C1 segment of cervical spinal cord (tissue), 14 donors: ENCODE measurements at places on chromosomes 7 and 10.

- no peak for DNase-seq
These were observed at the start of gene ANKRD1 for GRCh38 chr10:90920986-90921666. TSS of gene ANKRD1 (minus strand) at chr10:90921087. CDS start at chr10:90921027, 60 bp downstream.

DNA sequence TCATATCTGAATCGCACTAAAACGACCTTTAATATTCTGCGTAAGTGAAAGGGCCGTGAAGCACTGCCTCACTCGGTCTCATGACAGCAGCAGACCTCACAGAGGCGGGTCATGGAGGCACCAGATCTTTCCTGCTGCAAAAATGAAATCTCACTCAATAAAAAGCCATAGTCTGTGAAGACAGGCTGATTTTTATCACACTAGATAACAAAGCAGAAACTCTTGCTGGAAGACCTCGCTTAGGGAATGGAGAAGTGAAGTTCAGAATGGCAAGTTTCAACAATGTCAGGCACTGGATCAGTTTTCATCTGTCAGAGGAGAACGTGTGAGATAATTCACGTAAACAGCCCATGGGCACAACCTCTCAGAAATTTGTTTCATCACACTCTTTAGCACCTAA is 8.0 kb downstream of the SEPHS1 start:
- no peak for DNase-seq

DNA sequence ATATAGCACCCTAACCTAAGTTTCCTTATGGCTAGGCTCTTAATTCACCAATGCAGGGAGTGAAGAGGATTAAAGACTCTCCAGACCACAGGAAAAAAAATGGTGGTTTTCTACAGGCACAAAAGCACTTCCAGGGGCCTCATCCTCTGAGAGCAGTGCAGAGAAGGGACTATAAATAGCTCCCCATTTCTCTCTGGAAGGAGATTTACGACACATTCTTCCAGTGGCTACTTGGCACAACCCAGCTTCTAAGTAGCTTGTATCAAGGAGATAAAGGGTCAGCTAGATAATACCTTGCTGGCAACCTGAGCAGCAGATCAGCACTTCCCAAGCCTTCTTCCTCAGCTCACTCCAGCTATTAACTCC is 73.5 kb downstream of the CRPPA start:
- DNase-seq: no peak

- DNase-seq: no peak
These were observed 5.5 kb downstream of the ARID5B start for GRCh38 chr10:61907011-61907410.

DNA sequence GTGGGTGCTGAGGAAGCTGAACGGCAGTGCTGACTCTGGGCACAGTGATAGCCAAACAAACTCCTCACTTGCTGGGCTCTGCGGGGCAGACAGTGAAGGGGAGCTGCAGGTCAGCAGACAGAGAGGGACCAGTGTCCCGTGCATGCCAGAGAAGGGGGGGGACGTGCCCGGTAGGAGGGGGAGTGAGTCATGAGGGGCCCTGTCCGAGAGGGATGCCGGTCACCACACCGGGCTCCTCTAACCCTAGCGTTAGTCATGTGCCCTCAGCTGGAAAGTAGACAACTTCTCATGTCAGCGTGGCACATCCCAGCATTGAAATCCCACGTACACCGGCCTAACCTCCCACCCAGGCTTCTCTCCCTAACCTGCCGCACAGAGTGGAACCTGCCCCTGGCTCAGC is 117.1 kb upstream of the DPP6 start:
- no peak for DNase-seq

- no peak for DNase-seq
These were observed 356.3 kb upstream of the GALNT17 start for GRCh38 chr7:70775570-70776156.

DNA sequence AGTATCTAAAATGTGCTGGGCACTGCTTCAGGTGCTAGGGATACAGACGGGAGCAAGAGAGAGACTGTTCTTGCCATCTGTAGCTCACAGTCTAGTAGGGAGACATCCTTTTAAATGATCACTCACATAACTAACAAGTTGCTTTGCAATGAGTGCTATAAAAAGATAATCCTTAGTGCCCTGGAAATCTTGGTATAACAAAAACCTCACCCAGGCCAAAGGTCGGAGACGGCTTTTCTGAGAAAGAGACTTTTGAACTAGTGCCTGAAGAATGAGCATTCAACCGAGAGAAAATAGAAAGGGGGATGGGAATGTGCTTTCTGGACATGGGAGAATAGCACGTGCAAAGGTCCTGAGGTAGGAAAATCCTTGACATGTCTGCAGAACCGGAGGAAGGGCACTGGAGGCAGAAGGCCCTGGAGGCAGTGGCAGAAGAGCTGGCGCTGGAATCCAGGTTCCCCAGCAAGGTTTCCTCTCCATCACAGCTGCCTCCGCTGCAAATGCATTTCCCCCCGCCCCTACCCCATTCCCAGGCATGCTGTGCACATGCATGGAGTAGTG is 89.4 kb downstream of the COL13A1 start:
- DNase-seq: no peak

DNA sequence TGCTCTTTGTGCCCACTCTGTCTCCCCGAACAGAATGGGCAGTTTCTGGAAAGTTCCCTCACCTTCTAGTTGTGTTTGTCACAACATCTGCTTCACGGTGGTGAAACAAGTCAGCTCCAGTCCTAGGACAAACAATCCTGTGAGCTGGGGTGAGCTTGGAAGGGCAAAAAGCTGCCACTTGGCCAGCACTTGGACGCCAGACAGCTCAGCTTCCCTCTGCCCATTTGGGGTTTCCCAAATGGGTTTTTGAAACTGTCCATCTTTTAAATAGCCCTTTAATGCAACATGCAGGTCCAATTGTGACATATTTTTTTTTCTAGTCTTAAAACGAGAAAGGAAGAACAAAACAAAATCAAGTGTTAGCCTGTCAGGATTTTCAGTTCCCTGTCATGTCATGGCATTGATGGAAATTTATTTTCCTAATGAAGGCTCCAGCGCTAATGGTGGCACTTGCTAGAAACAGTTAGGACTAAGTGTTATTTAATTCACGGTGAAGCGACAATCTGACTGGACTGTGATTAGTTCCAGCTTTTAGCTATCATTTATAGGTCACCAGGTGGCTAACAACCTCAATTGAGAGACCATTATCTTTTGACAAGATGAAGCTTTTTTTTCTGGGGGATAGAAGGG is 181.7 kb downstream of the MYOF start:
- no peak for DNase-seq

DNA sequence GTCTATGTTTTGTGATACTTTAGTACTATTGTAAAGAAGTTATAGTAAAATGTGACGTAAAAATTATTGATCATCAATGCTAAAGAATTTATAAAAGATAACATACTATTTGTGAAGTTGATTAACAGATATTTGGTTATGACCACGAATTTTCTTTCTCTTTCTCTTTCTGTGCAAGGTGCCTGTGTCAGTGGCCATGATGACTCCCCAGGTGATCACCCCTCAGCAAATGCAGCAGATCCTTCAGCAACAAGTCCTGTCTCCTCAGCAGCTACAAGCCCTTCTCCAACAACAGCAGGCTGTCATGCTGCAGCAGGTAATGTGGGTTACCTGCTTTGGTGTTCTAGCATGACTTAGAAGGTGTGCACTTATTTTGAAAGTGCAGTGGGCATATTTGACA is 213.7 kb downstream of the FOXP2 start:
- DNase-seq: no peak

DNA sequence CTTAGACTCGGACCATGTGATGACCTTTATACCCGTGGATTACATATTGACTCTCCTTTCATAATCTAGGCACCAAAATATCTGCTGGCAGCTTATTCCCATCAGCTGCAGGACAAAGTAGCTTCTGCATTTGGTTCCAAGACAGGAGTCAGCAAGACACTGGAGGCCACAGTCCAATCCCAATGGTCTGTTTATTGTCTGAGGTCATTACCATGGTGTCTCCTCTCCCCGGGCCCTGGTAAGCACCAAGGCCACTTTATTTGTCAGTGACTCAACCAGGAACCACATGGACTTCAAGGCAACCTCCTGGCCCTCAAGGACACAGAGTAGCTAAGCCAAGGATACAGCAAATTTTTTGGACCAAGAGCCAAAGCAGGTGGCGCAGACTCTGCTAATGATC is 36.1 kb downstream of the KCNMA1 start:
- no peak for DNase-seq

GRCh38 chr10:68095153-68095552 is 14.1 kb upstream of the MYPN start:
- DNase-seq: no peak

GRCh38 chr7:106110238-106110560 is 1.9 kb downstream of the SYPL1 start:
- no peak for DNase-seq

DNA sequence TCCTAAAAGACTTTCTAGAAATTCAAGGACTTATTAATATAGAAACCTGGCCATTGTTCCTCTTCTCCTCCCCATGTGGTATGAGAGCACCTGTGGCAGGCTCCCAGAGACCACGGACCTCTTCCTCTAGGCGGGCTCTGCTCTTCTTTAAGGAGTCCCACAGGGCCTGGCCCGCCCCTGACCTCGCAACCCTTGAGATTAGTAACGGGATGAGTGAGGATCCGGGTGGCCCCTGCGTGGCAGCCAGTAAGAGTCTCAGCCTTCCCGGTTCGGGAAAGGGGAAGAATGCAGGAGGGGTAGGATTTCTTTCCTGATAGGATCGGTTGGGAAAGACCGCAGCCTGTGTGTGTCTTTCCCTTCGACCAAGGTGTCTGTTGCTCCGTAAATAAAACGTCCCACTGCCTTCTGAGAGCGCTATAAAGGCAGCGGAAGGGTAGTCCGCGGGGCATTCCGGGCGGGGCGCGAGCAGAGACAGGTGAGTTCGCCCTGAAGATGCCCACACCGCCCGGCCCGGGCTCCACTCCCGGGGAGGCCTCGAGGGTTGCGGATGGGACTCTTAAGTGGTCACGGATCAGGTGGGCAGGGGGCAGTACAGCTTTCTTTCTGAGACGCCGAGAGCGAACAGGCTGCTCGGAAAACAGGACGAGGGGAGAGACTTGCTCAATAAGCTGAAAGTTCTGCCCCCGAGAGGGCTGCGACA is at the start of gene SLC26A4:
TSS of gene SLC26A4 (plus strand) at position 448 of the 700 bp plus-strand sequence. CDS start 814 bp downstream, outside the sequence.
- DNase-seq: no peak

DNA sequence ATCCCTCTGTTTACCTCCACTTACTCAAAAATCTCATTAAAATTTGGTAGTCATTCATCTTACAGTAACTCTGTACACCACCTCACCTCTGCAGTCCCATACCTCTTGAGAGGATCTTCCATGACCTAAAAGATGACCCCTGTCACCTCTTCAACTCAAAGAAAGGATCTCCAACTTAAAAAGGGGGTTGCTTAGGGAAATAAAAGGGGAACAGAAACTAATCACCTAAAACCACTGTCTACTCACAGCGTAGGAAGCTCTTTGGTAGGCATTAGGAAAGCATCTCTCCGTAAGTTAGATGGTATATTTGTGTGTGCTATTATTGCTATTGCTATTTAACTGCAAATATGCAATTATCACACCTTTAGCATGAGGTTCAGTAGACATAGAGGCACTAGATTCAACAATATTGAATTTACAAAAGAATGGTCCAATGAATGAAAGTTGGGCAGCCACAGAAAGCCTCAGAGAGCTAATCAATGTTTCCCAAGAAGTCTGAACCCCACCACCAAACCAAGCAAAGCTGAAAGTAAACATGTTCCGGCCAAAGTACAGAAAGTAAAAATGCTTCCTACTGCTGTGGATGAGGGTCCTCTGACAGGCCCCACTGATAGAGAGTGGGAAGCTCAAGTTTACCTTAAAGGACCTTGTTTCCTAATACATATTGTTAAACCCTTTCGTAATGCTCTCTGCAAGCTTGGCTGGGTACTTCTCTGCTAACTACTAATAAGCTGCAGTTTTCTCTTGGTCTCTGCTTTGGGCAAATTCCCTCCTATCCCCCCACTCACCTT is 105.8 kb downstream of the GRM8 start:
- no peak for DNase-seq

DNA sequence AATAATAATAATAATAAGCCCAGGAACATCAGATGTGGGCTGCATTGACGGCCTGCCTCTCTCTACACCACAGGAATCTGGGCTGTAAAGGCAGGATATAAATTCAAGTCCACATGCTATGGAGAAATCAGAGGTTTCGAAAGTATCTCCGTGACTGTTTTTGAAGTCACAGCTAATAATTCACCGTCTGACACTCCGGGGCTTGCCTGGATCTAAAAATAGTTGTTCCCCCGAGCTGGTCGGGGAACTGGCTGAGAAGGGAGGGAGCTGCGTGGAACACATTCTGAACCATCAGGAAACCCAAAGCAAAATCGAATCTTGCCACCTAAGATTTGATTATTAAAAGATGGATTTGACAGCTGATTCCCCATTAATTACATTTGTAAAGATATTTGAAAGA is 35.4 kb downstream of the KLF6 start:
- peak; percentile 36 for DNase-seq

GRCh38 chr7:30971440-30971839 is 7.7 kb downstream of the GHRHR start:
- DNase-seq: no peak

DNA sequence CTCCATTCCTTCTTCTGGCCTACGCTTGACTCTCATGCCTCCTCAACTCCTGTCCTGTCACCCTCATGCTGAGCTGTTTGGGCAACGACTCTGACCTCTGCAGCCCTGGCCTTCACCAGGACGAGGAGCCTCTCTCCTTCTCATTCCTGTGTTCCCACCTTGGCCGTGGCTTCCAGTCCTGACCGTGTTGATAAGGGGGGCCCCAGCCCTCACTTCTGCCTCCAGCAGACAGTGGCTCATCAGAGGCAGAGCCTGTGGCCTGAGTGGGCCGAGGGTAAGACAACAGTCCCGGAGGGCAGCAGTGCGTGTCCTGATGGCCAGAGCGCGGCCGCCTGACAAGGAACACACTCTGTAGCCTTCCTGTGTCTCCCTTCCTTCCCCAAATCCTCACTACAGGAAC is 61.7 kb upstream of the UBE3C start:
- DNase-seq: no peak

GRCh38 chr10:112810711-112811151 is 139.3 kb upstream of the TCF7L2 start:
- no peak for DNase-seq

DNA sequence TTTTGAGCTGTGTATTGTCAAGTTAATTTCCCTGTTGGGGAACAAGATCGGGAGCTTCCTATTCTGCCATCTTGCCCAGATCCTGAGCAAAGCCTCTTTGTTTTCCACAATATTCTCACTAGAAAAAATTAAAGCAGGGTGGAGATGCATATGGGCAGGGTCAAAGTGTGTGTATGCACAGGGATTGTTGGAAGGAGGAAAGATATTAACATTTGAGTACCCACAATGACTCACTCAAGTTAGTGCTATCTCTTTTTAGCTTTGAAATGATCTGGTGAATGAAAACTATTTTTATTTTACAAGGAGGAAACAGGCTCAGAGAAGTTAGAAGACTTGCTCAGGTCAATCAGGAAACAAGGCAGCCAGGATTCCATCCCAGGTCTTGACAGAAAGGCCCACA is 6.7 kb upstream of the BTBD16 start:
- no peak for DNase-seq

DNA sequence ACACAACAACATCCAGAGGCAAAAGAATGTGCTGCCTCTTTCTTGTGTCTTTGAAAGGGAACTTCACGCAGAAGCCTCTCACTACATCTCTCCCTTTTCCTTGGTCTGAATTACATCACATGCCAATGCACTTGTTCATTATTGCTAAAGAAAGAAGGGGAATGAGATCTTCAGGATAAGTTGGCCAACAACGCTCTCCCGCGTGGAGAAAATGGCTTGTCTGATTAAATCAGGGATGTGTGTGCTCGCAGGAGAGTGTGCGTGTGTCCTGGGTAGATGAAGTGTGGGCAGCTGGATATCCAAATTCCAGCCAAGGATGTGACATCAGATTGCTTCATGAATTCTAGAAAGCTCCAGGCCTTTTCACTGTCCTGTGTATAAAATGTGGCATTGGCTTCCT is 541.6 kb upstream of the FZD8 start:
- DNase-seq: no peak
